ENCODE measurements at places on chromosomes 7 and 10.

DNA sequence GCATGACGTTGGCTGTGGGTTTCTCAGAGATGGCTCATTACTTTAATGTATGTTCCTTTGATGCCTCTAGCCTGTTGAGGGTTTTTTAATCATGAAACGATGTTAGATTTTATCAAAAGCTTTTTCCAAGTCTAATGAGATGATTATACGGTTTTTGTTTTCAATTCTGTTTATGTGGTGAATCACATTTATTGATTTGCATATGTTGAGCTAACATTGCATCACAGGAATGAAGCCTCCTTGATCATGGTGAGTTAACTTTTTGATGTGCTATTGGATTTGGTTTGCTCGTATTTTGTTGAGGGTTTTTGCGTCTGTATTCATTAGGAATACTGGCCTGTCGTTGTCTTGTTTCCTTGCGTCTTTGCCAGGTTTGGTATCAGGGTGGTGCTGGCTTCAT lies 52.3 kb upstream of the PTPN12 start:
- no peak for DNase-seq

- no peak for DNase-seq
Observed at GRCh38 chr10:17214971-17215781, 12.9 kb upstream of the VIM start.

DNA sequence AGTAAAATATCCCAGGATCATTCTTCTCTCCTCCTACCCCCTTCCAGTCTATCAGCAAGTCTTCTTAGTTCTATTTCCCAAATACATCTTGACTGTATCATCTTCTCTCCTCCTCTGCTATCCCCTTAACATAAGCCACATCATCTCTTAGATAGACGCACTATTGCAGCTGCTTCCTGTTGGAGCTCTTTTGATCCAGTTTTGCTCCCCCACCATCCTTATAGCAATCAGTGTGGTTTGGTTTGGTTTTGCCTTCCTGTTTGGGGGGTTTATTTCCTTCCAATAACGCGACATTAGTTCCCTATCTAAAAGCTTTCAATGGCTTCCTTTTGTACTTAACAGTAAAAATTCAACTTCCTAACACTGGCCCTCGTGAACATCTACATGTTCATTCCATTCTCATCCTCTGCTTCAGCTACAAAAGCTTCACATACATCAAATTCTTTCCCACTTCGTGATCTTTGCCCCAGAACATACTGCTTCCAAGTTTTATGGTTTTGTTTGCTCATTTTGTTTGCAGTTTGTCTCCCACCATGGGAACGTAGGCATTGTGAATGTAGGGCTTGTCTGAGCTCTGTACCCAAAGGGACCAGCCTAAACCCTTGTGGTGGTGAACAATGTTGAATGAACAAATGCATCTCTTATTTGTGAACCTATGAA lies 33.7 kb upstream of the PLXDC2 start:
- no peak for DNase-seq

GRCh38 chr7:16347827-16348192 lies 73.5 kb downstream of the CRPPA start:
- no peak for DNase-seq

GRCh38 chr10:1363446-1364121 lies 307.4 kb downstream of the WDR37 start:
- DNase-seq: no peak

DNA sequence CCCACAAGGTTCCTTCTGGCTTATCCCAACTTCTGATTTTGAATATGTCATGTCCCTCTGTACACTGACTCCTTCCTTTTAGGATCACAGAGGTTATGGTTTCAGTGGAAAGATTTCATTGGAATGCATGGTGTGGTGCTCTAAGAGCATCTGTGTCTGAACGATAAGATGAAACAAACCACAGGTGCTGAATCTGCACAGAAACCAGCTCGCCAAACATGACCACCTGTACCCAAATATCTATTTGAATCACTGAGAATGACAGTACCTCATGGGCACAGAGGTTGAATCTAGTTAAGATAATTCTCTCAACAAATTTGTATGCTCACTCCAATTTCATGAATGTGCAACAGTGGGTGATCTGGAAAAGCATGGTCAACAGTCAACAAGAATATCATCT lies 105.3 kb downstream of the DGKI start:
- DNase-seq: no peak

- DNase-seq: no peak
Observed at GRCh38 chr10:100743626-100744135, 1.7 kb upstream of the PAX2 start.

- no peak for DNase-seq
Observed at GRCh38 chr10:121087129-121087528, 236.0 kb downstream of the WDR11 start.

DNA sequence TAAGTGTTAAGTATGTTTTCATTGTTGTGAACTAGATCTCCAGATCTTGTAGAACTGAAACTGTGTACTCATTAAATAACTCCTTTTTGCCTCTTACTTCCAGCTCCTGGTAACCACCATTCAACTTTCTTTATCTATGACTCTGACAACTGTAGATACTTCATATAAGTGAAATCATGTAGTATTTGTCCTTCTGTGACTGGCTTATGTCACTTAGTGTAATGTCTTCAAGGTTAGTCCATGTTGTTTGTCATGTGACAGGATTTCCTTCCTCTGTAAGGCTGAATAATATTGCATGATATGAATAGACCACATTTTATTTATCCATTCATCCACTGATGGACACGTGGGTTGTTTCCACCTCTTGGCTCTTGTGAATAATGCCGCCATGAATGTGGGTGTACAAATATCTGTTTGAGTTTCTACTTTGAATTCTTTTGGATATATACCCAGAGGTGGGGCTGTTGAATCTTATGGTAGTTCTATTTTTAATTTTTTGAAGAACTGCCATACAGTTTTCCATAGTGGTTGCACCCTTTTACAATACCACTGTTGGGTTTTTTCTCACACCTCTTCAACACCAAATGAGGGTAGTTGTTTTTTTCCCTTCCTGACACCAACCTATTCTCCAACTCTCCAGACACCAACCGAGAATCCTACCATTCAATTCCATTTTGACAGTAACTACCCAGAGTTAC lies 10.7 kb upstream of the FMC1 start:
- no peak for DNase-seq

GRCh38 chr7:37391791-37392672 lies 56.6 kb downstream of the ELMO1 start:
- DNase-seq: no peak

DNA sequence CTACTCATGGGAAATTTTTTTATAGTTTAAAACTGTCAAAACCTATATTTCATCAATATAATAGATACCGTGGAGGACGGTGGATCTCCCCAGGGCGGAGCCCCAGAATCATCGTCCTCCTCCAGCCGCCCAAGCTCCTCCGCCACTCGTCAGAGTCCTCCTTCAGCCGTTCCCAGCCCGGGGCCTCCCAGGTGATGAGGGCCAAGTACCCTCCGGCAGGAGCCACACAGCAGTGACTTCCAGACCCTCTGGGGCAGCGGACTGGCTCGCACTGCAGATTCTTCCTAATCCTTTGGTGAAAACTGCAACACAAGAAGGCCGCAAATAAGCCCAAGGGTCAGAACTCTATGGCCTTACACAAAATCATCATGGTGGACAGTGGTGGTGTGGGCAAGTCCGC lies 26.8 kb upstream of the ABCB5 start:
- DNase-seq: no peak

GRCh38 chr10:100319707-100320402 lies 10.2 kb downstream of the PKD2L1 start:
- no peak for DNase-seq

DNA sequence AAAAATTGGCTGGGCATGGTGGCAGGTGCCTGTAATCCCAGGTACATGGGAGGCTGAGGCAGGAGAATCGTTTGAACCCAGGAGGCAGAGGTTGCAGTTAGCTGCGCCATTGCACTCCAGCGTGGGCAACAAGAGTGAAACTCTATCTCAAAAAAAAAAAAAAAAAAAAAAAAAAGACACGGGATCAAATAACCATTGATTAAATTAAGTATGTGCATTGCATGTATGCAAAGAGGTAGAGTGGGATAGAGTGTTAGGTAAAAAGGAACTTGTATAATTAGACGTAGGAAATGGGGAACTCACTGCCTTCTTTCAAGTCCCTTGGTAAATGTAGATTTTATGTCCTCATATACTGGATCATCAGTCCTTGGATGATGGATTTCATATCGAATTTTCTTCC lies 13.1 kb downstream of the VCL start:
- no peak for DNase-seq

- no peak for DNase-seq
Observed at GRCh38 chr7:134553976-134554375, 5.1 kb downstream of the AKR1B15 start.

DNA sequence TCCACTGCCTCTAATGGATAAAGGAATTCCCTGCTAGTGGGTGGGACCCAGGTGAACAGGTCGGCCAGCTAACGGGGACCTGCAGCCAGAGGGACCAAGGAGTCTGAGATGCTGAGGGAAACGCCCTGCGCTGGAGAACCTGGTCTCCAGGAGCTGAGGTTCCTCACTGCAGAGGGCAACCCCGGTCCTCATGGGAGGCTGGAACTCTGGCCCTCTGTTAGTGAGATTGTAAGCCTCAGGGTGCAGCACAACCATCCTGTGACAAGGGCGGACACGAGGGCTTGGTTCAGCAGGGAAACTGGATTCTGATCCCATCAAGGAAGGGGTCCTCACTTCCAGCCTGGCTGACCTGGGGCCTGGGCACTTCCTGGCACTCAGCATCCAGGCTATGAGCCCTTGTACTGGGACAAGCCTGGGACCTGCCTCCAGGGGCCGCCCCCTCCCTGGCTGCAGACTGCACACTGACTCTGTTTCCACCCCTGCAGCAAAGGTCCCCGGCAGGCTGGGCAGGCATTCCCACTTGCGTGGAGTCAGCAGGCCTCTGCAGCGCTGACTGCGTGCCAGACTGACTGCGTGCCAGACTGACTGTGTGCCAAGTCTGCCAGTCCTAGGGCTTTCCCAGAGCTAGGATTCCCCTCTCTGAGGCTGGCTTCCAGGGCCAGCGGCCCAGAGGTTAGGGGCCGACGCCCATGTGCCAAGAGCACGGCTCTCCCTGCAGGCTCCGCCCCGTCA lies 143.2 kb downstream of the MAPK8 start:
- no peak for DNase-seq

DNA sequence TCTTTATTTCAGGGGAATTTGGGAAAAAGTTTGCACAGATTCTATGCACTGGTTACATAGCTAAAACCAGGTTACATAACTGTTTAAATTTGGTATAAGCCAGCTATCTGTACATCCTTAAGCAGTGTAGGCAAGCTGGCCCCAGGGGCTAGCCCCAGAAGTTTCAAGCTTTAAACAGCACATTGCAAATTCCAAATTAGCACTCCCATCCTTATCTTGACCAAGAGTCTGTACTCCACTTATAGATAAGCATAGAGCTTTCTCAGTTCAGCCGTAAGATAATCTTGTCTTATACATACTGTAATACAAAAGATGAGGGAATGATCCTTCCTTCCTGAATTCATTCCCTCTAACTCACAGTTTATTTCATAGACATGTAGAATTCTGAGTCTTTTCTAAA lies 109.3 kb downstream of the SPAG6 start:
- no peak for DNase-seq

GRCh38 chr10:88309365-88309764 lies 273.8 kb downstream of the RNLS start:
- DNase-seq: no peak

- DNase-seq: no peak
Observed at GRCh38 chr10:31581741-31582323, 262.8 kb downstream of the ZEB1 start.

DNA sequence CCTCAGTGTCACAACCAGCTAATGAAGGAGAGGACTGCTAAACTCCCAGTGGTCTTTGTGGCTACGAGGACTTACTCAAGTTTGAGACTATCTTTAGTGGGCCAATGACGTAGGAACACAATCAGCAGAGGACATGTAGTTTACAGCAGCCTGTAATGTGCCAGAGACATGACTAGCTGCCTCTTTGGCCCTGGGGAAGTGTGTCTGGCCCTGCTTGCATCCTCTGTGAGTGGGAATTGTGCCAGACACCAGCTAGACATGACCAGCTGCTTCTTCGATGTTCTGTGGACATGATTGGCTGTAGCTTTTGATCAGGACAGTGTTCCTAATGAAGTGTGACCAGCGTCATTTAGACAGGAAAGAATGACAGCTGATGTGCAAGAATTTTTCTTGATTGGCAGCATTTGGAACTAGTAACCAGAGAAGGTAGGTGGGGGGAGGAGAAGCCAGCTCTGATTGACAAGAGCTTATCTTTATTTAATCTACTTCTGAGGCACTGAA lies 141.7 kb downstream of the AUTS2 start:
- no peak for DNase-seq

- DNase-seq: no peak
Observed at GRCh38 chr10:89389254-89389653, 3.2 kb upstream of the IFIT1 start.

DNA sequence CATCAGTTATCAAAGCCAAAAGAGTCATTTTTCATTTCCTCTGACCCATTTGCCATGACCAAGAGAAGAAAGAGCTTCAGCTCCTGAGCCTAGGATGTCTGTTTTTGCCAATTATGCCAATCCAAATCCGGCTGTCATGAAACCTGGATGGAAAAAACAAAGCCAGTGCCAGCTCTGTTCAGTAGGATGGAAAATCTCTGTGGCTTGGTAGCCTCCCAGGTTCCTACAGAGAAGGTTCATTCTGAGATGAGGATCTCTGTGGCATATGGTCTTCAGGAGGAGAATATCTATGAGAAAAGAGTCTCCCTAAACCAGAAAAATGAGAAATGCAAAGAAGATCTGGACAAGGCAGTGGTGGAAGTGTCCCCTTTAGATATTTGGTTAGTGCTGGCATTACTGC lies 475.4 kb downstream of the CNTNAP2 start:
- DNase-seq: no peak

DNA sequence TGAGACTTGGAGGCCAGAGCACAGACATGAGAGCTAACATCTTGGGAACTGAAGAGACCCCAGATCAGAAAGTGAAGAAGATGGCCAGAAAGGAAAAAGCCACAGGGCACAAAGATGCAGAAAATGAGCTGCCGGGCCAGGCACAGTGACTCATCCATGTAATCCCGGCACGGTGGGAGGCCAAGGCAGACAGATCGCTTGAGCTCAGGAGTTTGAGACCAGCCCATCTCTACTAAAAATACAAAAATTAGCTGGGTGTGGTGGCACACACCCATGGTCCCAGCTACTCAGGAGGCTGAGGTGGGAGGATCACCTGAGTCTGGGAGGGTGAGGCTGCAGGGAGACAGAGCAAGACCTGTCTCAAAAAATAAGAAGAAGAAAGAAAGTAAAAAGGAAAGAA lies 81.4 kb upstream of the MGMT start:
- no peak for DNase-seq

DNA sequence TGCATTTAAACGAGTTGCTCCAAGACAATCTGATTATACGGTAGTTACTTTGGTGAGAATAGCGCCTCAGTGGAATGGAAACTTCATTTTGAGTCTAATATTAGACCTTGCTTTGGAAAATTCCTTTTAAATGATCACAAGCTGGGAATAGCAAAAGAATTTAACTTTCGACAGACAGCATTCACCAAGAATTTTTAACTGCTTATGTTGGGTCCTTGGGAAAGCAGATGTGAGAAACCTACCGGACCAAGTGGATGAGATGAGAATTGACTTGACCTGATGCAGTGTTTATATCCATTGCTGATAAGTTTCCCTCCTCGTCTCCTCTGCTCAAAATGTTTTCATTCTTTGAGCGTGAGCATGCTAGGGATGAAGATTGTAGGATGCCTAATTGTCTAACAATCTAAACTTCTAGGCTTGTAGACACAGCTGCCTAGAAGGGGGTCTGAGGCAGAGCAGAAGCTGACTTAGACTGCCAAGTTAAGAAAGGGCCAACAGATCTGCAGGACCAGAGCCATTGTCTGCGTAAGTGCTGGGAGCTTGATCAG lies 126.9 kb downstream of the CNNM2 start:
- no peak for DNase-seq

GRCh38 chr7:157469181-157470016 lies 132.6 kb downstream of the DNAJB6 start:
- DNase-seq: no peak

GRCh38 chr7:44117801-44118429 lies 5.4 kb downstream of the POLD2 start:
- no peak for DNase-seq

All from activated T-cell treated with anti-CD3 and anti-CD28 coated beads for 4 hours (primary cell).